ENCODE measurements at places on chromosomes 1 and 21. TPM values are rescaled to one million over a fixed set of nuclear protein-coding genes. Genes with fewer than 3 reads are reported as not detected.

The LY9 gene
- polyA plus RNA-seq: 0.13 TPM

The F3 gene
- 58.7 TPM for polyA plus RNA-seq

The LCK gene
- 6.9 TPM for polyA plus RNA-seq

The MAP7D1 gene
- 57.5 TPM for polyA plus RNA-seq

The CD1E gene
- polyA plus RNA-seq: not detected

The TRIM45 gene
- 28.2 TPM for polyA plus RNA-seq

The RYR2 gene
- polyA plus RNA-seq: 1.2 TPM

The BARHL2 gene
- polyA plus RNA-seq: not detected

The MPZ gene
- polyA plus RNA-seq: 4.7 TPM

The SYCP1 gene
- polyA plus RNA-seq: 0.23 TPM

DNA sequence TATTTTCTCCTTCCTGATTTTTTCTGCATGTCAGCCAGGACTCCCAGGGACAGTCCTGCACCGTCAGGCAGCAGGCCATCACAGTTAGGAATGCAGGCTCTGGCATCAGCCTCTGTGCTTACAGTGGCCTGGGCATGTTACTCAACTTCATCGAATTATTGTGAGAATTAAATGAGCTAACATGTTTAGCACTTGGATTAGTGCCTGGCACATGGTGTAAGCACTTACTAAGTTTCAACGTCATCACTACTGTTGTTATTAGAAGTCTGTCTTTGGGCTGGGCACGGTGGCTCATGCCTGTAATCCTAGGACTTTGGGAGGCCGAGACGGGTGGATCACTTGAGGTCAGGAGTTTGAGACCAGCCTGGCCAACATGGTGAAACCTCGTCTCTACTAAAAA is 45.1 kb downstream of the SCCPDH start:
- DNase-seq: no peak

- no peak for DNase-seq
These were observed 9.1 kb downstream of the SLC37A1 start for GRCh38 chr21:42522771-42523170.

GRCh38 chr1:171742577-171742922 is 685 bp upstream of the VAMP4 start:
- no peak for DNase-seq

DNA sequence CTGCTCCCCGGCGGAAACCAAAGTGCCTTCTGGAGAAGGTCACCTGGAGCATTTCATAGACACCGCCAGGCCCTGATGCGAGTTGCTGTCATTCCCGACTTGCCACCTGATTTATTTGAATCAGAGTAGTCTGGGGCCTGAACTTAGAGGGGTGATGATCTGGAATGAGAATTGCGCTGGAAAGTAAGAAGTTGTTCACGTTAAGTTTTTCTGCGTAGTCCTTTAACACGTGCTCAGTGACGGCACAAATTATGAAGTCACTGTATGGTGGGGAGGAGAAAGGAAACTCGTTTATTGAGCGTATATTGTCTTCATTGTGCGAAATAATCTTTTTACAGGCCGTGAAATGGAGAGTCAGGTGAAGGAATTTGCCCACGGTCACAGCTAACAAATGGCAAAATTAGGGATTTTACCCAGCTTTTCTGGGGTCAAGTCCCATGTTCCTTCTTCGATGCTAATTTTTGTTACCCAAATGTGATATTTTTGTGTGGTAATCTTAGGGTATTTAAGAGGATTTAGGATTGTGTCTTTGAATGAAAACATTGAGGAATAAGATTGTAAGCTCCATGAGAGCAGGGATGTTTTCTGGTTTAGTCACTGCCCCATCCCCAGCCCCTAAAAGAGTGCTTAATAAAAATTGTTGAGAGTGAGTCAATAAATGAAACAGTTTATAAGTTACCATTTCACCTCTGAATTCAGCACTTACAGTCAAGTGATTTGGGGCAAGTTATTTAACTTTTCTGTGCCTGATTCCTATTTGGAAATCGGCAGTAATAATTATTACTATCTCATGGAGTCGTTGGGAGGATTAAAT is 46.4 kb upstream of the NBL1 start:
- no peak for DNase-seq

GRCh38 chr1:41681331-41682098 is 197.0 kb upstream of the EDN2 start:
- DNase-seq: no peak

GRCh38 chr1:219085082-219085481 is 88.6 kb upstream of the LYPLAL1 start:
- DNase-seq: no peak

- no peak for DNase-seq
These were observed 65.6 kb downstream of the RIMS3 start for GRCh38 chr1:40599926-40600325.

GRCh38 chr1:160103658-160104408 is 5.4 kb upstream of the IGSF8 start:
- DNase-seq: no peak

GRCh38 chr1:55322842-55323241 is 107.7 kb upstream of the USP24 start:
- no peak for DNase-seq
